Lung (tissue), 17 donors: ENCODE measurements at places on chromosomes 5 and 9. TPM values are rescaled to one million over a fixed set of nuclear protein-coding genes. Genes with fewer than 3 reads are reported as not detected.

DNA sequence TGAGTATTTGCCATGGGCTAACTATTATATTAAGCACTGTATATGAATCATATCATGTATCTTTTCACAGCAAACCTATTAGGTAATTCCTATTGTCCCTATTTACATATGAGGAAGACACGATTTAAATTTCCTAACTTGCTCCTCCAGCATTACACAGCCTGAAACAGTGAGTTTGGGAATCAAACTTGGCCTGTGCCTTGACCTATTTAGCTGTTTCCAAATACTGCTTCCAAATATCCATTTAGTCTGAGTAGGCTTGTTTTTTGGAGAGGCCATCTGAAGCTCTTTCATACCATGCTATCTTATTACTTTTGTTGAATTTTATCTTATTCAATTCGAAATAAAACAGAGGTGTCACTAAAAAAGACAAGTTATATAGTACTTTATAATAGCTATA, 447.3 kb upstream of the MPDZ start:
- H3K36me3 ChIP-seq = no peaks in the 10 kb centered on the region
- no peak overlapping the region for H3K4me3 ChIP-seq
- no peak for DNase-seq
- H3K4me1 ChIP-seq = no peaks in the 10 kb centered on the region
- no peak overlapping the region for H3K27ac ChIP-seq

GRCh38 chr5:83654427-83654994, 66.1 kb downstream of the HAPLN1 start:
- no peaks in the 10 kb centered on the region for H3K27me3 ChIP-seq
- H3K4me1 ChIP-seq = no peaks in the 10 kb centered on the region
- no peak overlapping the region for H3K4me3 ChIP-seq
- no peaks in the 10 kb centered on the region for H3K36me3 ChIP-seq
- no peak overlapping the region for H3K27ac ChIP-seq

DNA sequence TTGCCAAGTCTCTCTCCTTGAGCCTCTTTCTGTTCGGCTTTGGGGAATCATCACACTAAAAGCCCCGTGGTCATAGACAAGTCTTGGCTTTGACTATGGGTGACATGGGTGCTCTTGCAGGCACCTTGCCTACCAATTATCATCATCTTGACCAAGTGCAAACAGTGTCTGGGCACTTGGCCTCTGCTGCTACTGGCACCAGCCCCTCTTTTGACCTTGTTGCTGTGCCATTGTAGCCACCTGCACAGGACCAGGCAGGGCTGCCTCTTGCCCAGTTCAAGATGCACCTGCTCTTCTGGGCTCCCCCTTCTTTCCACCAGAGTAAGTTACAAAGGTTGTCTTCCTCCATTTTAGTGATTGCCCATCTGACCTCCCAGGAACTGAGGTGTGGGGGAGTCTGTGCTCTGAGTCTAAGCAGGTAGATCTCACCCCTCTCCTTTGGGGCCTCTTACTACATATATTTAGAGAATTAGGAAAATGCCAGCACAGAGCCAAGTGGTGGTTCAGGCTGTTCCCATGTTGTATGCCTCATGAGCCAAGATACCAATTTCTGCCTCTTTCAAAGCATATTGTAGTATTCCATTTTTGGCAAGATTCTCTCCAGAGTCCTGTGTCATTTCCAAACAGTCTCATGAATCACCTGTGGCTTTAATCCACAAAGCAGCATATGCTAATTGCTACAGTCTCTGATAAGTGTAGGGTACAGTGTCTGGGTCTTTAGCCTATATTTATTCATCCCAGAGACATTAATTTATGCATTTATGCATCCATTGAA, 142.9 kb upstream of the DAP start:
- H3K27ac ChIP-seq = no peak overlapping the region
- H3K36me3 ChIP-seq = no peaks in the 10 kb centered on the region
- H3K4me3 ChIP-seq = no peak overlapping the region
- H3K27me3 ChIP-seq = no peaks in the 10 kb centered on the region
- H3K4me1 ChIP-seq = no peaks in the 10 kb centered on the region

- H3K27ac ChIP-seq = no peak overlapping the region
- no peak for DNase-seq
- no peaks in the 10 kb centered on the region for H3K27me3 ChIP-seq
- H3K36me3 ChIP-seq = no peaks in the 10 kb centered on the region
- no peak overlapping the region for H3K4me3 ChIP-seq
Observed at GRCh38 chr5:54226215-54226614, 84.2 kb downstream of the ARL15 start.

DNA sequence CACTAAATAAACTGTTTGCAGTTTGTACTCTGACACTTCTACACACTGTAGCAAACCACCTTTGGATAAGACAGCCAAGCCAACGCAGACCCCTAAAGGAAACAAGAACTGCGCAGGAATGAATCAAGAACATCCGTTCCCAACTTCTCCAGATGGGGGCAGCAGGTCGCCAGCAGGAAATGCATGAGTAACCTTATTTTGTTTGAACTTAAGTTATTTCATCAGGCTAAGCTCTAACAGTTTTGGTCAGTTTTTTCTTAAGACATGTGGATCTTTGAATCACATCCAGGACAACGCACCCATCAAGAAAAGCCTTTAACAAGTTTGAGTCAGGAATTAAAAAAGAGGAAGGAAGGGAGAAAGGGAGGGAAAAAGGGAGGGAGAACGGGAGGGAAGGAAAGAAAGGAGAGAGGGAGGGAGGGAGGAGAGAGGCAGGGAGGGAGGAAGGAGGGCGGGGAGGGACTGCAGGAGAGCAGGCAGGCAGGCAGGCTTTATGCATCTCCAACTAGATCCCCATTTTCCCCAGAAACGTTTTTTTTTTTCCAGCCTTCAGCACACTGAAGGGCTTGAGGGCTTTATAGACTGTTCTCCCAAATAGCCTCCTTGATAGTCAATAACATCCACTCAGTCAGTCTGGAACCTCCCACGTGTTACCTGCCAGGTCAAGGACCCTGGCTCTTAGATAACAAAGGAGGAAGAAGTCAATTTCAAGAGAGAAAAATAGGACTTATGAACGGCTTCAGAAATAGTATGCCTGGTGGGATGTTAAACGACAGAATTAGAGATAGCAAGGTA, 22.2 kb downstream of the BHMT start:
- no peaks in the 10 kb centered on the region for H3K4me1 ChIP-seq
- DNase-seq = peak; percentile 79
- H3K27ac ChIP-seq = peak overlapping the region; percentile 40
- H3K4me3 ChIP-seq = no peak overlapping the region
- no peaks in the 10 kb centered on the region for H3K36me3 ChIP-seq

- H3K4me3 ChIP-seq = no peak overlapping the region
- H3K27ac ChIP-seq = no peak overlapping the region
- H3K27me3 ChIP-seq = no peaks in the 10 kb centered on the region
- H3K4me1 ChIP-seq = no peaks in the 10 kb centered on the region
Observed at GRCh38 chr5:110899566-110900412, 161.0 kb downstream of the SLC25A46 start.

- H3K27ac ChIP-seq = no peak overlapping the region
- H3K27me3 ChIP-seq = no peaks in the 10 kb centered on the region
- no peak for DNase-seq
- H3K4me3 ChIP-seq = no peak overlapping the region
- peaks cover 8% of the 10 kb centered on the region for H3K4me1 ChIP-seq
- H3K36me3 ChIP-seq = peaks cover 20% of the 10 kb centered on the region
Observed at GRCh38 chr9:114186605-114187289, 31.4 kb downstream of the COL27A1 start.

GRCh38 chr9:120464176-120464886, 115.6 kb downstream of the CDK5RAP2 start:
- DNase-seq = no peak
- H3K36me3 ChIP-seq = peaks cover 12% of the 10 kb centered on the region
- no peaks in the 10 kb centered on the region for H3K4me1 ChIP-seq
- no peak overlapping the region for H3K27ac ChIP-seq
- no peaks in the 10 kb centered on the region for H3K27me3 ChIP-seq

Gene SPINK1
- total RNA-seq = 13.5 TPM

- no peak overlapping the region for H3K27ac ChIP-seq
- DNase-seq = no peak
- no peak overlapping the region for H3K4me3 ChIP-seq
- H3K4me1 ChIP-seq = no peaks in the 10 kb centered on the region
Observed at GRCh38 chr9:72334658-72335337, 30.2 kb downstream of the ZFAND5 start.

DNA sequence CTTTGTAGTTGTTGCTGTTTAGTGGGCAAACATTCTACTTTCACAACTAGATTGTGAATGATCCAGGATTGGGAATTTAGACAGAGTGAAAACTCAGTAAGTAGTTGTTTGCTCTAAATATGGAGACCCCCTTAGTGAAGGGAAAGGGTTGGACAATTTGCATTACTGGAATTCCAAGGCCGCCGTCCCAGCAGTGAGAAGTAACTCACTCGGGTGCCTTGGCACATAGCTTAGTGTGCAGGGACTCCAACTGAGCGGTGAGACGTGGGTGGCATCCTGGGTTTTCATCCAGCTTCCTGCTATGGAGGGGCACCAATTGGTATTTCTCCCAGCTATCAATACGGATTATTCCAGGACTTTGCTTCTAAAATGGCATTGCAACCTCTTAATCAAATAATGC, 69.7 kb upstream of the FCN1 start:
- no peaks in the 10 kb centered on the region for H3K4me1 ChIP-seq
- no peaks in the 10 kb centered on the region for H3K27me3 ChIP-seq
- DNase-seq = no peak

DNA sequence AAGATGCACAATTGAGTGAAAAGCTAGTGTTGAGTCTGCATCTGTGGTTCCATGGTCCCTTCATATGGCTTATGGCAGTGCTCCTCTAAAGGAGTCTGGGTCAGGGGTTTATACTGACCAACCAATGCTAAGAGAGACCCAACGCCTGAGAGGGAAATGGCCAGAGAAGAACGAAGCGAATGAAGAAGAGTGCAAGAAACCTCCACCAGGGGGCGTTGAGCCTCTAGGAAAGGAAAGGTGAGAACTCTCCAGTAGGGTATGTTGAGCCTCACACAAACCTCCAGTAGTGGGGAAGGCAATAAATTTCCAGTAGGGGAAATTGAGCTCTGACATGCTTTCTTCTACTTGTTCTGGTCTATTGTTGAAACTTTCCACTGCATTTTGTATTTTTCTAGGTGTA, 470.6 kb downstream of the PRDM9 start:
- no peak overlapping the region for H3K4me3 ChIP-seq
- H3K27me3 ChIP-seq = no peaks in the 10 kb centered on the region

- no peaks in the 10 kb centered on the region for H3K36me3 ChIP-seq
- H3K4me1 ChIP-seq = no peaks in the 10 kb centered on the region
- no peak overlapping the region for H3K27ac ChIP-seq
- no peak for DNase-seq
- H3K27me3 ChIP-seq = no peaks in the 10 kb centered on the region
- no peak overlapping the region for H3K4me3 ChIP-seq
Observed at GRCh38 chr5:110362261-110362660, 364.2 kb downstream of the TMEM232 start.

DNA sequence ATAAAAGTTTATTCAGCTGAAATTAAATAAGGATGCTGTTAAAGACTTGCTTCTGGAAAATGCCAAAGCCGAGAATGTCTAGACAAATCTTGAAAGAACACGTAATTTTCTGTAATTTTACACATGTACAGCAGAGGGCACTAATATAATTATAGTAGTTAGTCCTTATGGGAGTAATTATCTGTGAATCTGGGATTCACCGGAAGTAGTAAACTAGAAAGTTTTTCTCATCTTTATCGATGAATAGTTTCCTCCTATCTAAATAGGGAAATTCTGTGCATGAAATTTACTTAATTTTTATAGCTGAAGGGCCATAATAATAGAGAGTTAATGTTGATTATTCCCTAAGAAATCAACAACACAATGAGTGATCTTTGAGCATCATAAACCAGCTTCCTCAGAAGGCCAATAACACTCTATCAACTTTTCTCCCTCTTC, 18.4 kb upstream of the CNTLN start:
- H3K27me3 ChIP-seq = no peaks in the 10 kb centered on the region
- H3K4me1 ChIP-seq = no peaks in the 10 kb centered on the region
- no peak overlapping the region for H3K27ac ChIP-seq
- no peaks in the 10 kb centered on the region for H3K36me3 ChIP-seq
- peak; percentile 66 for DNase-seq

DNA sequence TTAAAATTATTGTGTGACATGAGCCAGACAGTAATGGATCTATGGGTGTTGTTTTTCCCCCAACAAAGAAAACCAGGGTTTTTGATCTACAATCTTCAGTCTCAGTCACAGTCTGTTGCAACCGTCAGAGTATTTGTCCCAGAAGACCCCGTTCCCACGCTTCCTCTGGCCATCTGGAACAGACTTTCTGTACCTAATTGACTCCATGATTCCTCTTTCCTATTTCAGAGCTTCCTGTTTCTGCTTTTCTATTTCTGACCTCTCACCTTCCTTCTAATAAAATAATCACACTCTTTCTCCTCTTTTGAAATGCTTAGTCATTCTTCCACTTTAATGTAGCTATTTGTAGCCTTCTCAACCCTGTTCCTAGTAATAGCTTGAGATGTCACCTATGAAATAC, 1044.8 kb downstream of the DTWD2 start:
- no peak overlapping the region for H3K4me3 ChIP-seq
- H3K27ac ChIP-seq = no peak overlapping the region
- no peaks in the 10 kb centered on the region for H3K27me3 ChIP-seq
- no peaks in the 10 kb centered on the region for H3K4me1 ChIP-seq
- no peak for DNase-seq

DNA sequence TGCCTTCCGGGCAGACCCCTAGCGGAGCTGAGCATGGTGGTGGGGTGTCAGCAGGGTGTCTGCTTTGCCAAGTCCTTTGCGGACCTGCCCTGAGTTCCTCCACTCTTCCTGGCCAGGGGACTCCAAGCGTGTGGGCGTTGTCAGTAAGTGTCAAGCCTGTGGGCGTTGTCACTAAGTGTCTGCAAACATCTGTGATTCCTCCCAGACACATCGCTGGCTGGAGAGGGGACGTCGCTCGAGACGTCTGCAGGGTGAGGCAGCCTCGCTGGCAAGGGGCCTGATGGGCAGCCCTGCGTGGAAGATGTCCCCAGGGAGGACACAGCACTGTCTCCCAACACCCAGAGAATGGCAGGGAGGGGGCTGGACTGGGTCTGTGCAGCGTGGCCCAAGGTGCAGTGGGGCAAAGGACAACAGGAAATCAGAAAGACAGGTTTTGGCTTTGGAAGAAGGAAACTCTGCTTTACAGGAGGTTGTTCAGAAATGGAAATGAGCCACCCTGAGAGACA, 28.8 kb downstream of the ADAMTSL2 start:
- peaks cover 23% of the 10 kb centered on the region for H3K4me1 ChIP-seq
- no peaks in the 10 kb centered on the region for H3K36me3 ChIP-seq
- DNase-seq = peak; percentile 95
- no peaks in the 10 kb centered on the region for H3K27me3 ChIP-seq
- no peak overlapping the region for H3K4me3 ChIP-seq
